ENCODE measurements at places on chromosomes 5 and 9. TPM values are rescaled to one million over a fixed set of nuclear protein-coding genes. Genes with fewer than 3 reads are reported as not detected.

The GCNT4 gene
- under 0.01 TPM for total RNA-seq

The LECT2 gene
- total RNA-seq, result not detected

The TMEM171 gene
- total RNA-seq, result 2.4 TPM

The OXCT1 gene
- total RNA-seq, result 30.8 TPM

The ZNF454 gene
- total RNA-seq, result not detected

GRCh38 chr5:133679534-133679933 is 67.2 kb upstream of the FSTL4 start:
- no peak for DNase-seq
- 0 out of 2 replicates have a peak, but pooled peaks cover 4% of the 10 kb centered on the region for H3K4me1 ChIP-seq
- no peaks in the 10 kb centered on the region for H3K27me3 ChIP-seq
- H3K36me3 ChIP-seq, result no peaks in the 10 kb centered on the region
- no peak overlapping the region for H3K27ac ChIP-seq

GRCh38 chr5:87499478-87500410 is 87.0 kb upstream of the CCNH start:
- no peaks in the 10 kb centered on the region for H3K27me3 ChIP-seq
- H3K36me3 ChIP-seq, result no peaks in the 10 kb centered on the region
- no peak overlapping the region for H3K27ac ChIP-seq
- peaks cover 6% of the 10 kb centered on the region for H3K4me1 ChIP-seq

- no peaks in the 10 kb centered on the region for H3K27me3 ChIP-seq
- no peak for DNase-seq
- H3K4me3 ChIP-seq, result no peak overlapping the region
- H3K27ac ChIP-seq, result no peak overlapping the region
- H3K4me1 ChIP-seq, result peaks cover 12% of the 10 kb centered on the region
- H3K36me3 ChIP-seq, result no peaks in the 10 kb centered on the region
These were observed 5.9 kb downstream of the AK1 start for GRCh38 chr9:127871531-127871930.

DNA sequence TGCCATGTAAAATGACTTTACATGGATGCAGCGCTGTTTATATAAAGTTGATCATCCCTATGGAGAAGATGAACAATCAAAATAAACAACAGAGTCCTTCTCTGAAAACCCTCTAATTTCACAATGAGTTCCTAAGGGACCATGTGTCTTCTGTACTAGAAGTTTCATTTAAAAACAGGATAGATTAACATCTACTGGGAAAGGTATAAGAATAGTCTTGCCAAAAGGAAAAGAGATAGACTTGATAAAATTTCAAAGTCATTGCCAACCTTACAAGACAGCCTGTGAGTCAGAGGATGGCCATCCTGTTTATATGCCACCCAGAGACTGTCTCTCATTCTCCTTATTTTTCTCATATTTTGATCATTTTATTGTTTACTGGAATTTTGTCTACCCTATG is 367.1 kb upstream of the PDE4D start:
- H3K4me3 ChIP-seq, result no peak overlapping the region
- peaks cover 36% of the 10 kb centered on the region for H3K27me3 ChIP-seq
- no peak overlapping the region for H3K27ac ChIP-seq
- no peaks in the 10 kb centered on the region for H3K4me1 ChIP-seq
- no peaks in the 10 kb centered on the region for H3K36me3 ChIP-seq
- DNase-seq, result no peak

DNA sequence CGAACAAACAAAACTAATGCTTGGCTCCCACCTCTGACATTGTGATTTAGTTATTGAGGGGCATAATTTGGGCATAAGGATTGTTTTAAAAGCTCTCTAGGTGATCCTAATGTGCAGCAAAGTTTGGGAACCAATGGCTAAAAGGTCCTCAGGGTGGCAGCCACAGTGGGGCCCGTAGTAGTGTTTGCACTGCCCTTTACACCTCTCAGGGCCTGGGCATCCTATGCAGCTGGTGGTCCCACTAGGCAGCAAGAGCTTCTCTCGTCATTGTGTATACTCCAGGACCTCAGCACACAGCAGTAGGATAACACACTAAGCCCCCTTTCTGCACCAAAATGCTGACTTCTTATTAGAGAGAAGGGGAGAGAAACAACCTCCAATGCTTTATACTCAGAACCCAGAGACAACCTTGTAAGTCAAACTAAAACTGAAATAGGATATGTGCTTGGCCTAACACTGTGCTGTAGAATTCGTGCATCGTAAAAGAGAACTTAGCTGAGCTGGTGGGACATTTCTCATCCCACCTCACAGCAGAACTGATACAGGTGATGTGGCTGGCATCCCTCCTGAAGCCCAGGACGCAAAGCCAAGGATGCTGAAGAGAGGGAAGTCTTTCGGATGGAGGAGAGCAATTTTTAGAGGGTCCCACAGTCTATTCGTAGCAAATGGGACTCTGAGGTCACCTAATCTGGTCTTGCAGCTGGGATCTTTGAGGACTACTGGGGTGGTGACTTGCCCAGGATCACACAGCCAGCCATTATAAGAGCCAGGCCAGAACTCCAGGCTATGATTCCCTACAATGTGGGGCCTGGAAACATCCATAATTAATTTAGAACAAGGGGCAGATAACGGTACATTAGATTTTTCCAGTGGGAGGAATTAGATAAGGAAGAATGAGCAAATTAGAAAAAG is 1.2 kb downstream of the GLRX start:
- H3K36me3 ChIP-seq, result no peaks in the 10 kb centered on the region
- peak overlapping the region; percentile 73 for H3K4me3 ChIP-seq
- no peak for DNase-seq
- H3K27ac ChIP-seq, result no peak overlapping the region

DNA sequence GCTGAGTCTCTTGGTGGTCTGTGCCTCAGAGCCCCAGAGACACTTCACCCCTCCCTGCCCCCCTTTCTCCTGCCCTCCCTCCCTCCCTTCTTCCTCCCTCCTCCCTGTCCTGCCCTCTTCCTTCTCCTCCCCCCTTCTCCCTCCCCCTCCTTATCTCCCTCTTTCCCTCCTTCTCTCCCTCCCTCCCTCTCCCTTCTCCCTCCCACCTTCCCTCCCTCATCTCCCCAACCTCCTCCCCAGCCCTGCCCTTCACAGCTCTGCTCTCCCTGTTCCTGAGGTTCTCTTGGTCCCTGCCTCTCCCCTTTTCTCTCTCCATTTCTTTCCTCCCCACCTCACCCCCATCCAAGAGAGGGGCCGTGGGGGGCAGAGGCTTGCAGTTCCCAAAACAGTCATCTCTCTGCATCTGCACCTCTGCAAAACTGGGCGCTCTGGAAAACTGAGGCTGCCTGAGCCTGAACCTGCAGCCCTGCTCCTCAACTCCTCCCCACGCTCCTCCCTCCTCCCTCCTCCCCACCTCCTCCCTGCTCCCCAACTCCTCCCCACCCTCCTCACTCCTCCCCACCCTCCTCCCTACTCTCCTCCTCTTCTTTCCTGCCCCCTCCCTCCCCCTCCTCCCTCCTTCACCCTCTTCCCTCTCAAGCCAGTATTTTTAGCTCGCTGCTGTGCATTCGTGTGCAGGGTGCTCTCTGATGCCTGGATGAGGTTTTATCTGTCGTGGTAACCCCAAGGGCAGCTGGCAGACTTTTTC is 219.1 kb downstream of the C9orf50 start:
- H3K4me3 ChIP-seq, result no peak overlapping the region
- no peak for DNase-seq
- H3K4me1 ChIP-seq, result peaks cover 11% of the 10 kb centered on the region
- no peaks in the 10 kb centered on the region for H3K36me3 ChIP-seq
- no peaks in the 10 kb centered on the region for H3K27me3 ChIP-seq
- H3K27ac ChIP-seq, result no peak overlapping the region

GRCh38 chr5:39256477-39257235 is 37.3 kb upstream of the FYB1 start:
- H3K36me3 ChIP-seq, result no peaks in the 10 kb centered on the region
- peak; percentile 86 for DNase-seq
- peaks cover 20% of the 10 kb centered on the region for H3K4me1 ChIP-seq

- H3K27ac ChIP-seq, result no peak overlapping the region
- H3K4me1 ChIP-seq, result no peaks in the 10 kb centered on the region
- H3K36me3 ChIP-seq, result no peaks in the 10 kb centered on the region
- H3K27me3 ChIP-seq, result no peaks in the 10 kb centered on the region
- H3K4me3 ChIP-seq, result no peak overlapping the region
- no peak for DNase-seq
These were observed 142.1 kb upstream of the NMUR2 start for GRCh38 chr5:152547202-152547601.

GRCh38 chr5:129342796-129343195 is 117.3 kb upstream of the ADAMTS19 start:
- H3K36me3 ChIP-seq, result no peaks in the 10 kb centered on the region
- no peaks in the 10 kb centered on the region for H3K4me1 ChIP-seq
- H3K27me3 ChIP-seq, result peaks cover 19% of the 10 kb centered on the region
- no peak overlapping the region for H3K4me3 ChIP-seq
- DNase-seq, result no peak

- peak; percentile 40 for DNase-seq
- H3K4me3 ChIP-seq, result no peak overlapping the region
- no peaks in the 10 kb centered on the region for H3K36me3 ChIP-seq
- H3K27me3 ChIP-seq, result no peaks in the 10 kb centered on the region
These were observed 104.8 kb upstream of the CD180 start for GRCh38 chr5:67301285-67301903.

- H3K36me3 ChIP-seq, result no peaks in the 10 kb centered on the region
- no peaks in the 10 kb centered on the region for H3K4me1 ChIP-seq
- no peaks in the 10 kb centered on the region for H3K27me3 ChIP-seq
- no peak for DNase-seq
- H3K4me3 ChIP-seq, result no peak overlapping the region
- no peak overlapping the region for H3K27ac ChIP-seq
These were observed 232.4 kb downstream of the SAXO1 start for GRCh38 chr9:18800579-18800978.

- no peak overlapping the region for H3K27ac ChIP-seq
- no peaks in the 10 kb centered on the region for H3K4me1 ChIP-seq
- no peaks in the 10 kb centered on the region for H3K27me3 ChIP-seq
- no peaks in the 10 kb centered on the region for H3K36me3 ChIP-seq
These were observed 3.9 kb downstream of the TEX53 start for GRCh38 chr9:114653556-114654159.

Measured in PC-3 (cell line).